DMS153 (cell line): ENCODE measurements at places on chromosomes 5 and 9.

GRCh38 chr9:133120501-133121197 lies 391 bp downstream of the RALGDS start:
- DNase-seq = no peak

DNA sequence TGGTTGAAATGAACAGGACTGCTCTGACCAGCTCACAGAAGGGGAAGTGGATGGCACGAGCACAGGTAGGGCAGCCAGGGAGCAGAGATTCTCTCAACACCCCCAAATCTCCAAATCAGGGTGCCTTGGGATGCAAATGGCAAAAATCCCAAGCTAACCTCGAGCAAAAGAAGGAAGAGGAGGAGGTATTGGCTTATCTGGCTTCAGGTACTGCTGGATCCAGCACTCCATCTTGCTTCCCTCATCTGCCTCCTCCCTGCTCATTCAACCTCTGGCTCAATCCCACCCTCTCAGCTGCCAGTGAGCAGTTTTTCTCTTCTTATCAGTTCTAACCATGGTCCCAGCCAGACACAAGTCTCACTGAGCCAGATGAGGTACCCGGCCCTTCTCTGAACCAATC lies 41.6 kb upstream of the GGTA1 start:
- no peak for DNase-seq

GRCh38 chr5:123180676-123181393 lies 91.8 kb downstream of the PRDM6 start:
- DNase-seq = no peak

GRCh38 chr5:72101828-72102227 lies 5.4 kb upstream of the MAP1B start:
- DNase-seq = no peak

DNA sequence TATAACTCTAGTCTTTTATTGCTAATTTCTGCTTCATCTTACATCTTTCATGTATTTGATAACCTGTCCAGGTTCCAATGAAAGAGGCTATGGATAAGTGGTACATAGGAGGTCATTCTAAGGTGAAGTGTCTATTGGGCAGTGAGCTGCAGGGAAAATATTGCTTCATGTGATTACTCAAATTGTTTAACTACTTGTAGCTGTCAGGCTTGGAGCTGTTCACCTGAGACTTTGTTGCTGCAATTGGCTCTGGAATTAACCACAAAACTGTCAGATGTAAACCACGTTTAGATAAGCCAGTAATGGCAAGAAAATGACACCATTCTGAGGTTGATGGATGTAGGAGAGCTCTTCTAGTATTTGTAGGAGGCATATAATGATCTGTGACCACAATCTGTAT lies 26.0 kb downstream of the ADAMTSL1 start:
- peak; percentile 23 for DNase-seq

DNA sequence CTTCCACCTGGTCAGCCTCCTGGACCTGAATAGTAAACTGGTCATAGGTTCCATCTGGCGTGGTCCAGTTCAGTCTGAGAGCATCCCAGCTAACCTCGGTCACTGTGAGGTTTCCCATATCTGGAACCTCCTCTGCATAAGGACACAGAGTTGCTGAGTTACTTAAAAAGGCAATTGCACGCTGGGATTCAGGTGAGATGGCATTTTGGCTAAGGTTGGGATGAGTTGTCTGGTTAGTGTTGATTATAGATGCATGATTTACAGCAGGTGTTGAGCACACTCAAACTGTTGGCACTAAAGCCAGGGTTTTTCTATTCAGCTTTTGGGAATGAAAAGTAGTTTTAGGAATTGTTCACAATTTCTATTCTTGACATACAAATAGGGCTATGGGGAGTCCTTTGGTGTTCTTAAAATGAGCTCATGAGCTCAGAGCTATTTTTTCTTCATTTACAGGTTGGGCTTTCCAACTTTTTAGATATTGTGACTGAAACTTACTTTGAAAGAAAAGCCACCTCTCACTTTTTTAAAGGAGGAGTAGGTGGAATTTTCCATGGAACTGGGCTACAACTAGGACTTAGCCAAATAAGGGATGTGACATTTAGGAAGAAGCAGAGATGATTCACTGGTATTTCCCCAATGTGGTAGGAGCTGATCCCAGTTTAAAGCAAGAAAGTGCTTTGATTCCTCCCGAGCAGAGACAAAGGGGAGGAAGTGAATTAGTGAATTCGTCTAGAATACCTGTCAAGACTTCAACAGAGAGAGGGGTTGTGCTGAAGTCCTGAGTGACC lies 54.7 kb downstream of the TNC start:
- no peak for DNase-seq

DNA sequence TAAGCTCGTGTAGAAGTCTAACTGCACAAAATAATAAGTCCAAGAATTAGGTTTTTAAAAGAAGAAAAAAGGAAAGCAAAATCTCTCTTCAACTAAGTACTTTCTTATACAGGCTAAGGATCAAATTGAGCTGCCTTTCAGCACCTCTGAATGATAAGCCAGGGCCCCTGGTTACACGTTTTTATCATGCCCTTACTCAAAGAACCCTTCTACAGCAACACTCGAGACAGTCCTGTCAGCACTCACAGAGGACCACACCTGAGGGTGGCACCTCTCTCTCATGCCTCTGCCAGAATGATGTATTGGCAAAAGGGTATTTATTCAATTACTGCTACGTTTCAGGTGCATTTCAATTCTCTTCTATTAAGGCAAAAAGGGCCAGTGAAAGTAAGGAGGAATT lies 150.5 kb downstream of the BNC2 start:
- DNase-seq = no peak

GRCh38 chr9:110066929-110067716 lies 140.8 kb downstream of the C9orf152 start:
- no peak for DNase-seq

DNA sequence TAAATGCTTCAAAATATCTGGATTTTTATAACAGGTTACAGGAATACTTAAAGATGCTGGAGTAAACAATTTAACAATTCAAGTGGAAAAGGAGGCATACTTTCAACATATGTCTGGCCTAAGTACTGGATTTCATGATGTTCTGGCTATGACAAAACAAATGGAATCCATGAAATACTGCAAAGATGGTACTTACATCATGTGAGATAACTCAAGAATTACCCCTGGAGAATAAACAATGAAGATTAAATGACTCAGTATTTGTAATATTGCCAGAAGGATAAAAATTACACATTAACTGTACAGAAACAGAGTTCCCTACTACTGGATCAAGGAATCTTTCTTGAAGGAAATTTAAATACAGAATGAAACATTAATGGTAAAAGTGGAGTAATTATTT lies 35.6 kb downstream of the SLC30A5 start:
- DNase-seq = no peak

- DNase-seq = no peak
Measured at GRCh38 chr5:96114736-96115135, 153.1 kb upstream of the ELL2 start.

DNA sequence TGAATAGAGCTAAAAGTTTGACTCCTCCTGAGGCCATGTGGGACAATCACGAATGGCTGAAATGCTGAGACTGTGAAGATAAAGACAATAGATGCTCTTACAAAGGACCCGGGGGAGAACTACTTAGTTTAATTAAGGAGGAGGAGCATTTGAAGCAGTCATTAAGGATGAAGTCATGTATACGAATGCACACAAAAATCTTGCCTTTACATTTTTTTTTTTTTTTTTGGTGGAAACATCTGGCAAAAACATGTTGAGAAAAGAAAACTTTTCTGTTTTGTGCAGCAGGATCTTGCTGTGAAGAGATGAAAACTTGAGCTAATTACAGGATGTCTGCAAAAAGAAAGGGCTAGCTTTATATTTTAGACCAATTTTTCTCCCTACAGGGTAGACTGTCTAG lies 42.3 kb upstream of the NR3C1 start:
- no peak for DNase-seq

DNA sequence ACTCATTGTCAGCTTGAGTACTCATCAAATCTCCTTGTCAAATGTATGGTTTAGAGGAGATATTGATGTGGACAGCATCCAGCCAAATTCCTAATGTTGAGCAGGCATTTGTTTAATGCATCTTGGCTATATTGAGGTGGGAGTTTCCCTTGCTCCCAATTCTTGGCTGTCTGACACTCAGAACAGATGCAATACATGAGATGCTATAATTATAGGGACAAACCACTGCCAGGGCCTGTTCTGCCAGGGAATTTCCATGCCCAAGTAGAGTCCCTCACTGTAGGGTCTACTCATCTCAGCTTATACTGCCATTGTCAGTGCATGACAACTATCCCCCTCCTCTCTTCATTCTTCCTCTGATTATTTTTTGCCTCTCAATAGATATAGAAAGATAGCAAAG lies 392.0 kb upstream of the KCNN2 start:
- DNase-seq = no peak
